ENCODE measurements at places on chromosomes 12 and 14.

DNA sequence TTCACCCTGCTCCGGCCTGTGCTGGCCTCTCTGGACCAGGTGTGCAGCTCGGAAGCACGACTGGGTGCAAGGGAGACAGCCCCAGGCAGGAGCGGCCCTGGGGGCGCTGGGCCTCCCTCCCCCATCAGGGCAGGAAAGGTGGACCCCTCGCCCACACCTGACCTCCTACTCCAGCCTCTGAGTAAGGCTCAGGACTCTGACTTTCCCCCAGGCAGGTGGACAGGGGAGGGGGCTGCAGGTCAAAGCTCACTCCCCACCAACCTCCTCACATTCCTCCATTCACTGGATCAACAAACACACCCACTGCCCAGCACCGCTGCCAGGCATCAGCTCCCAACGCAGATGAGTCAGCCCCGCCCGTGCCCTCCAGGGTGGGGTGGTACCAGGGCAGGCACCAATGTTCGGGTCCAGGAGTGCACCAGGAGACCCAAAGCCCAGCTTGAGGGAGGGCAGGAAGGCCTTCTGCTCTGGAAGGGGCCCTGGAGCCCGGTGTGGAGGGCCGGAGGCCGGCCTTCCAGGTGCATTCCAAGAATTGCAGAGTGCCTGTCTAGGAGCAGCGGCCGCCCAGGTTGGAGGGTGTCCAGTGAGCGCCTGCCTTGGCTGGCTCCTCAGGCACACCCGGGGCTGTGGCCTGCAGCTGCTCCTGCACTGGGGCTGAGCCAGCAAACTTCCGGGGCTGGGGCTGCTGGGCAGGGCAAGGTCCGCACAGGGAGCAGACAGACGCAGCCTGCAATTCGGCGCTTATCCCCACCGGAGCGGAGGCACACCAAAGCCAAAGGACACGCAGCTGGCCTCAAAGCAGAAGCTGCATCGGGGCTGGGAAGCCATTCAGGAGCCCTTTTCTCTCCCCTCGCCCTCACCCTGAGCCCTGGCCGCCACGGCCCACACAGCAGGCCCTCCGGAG is 1.6 kb upstream of the INF2 start:
- DNase-seq: no peak

- peak; percentile 79 for DNase-seq
Measured at GRCh38 chr12:3604748-3605586, 114.0 kb downstream of the PRMT8 start.

DNA sequence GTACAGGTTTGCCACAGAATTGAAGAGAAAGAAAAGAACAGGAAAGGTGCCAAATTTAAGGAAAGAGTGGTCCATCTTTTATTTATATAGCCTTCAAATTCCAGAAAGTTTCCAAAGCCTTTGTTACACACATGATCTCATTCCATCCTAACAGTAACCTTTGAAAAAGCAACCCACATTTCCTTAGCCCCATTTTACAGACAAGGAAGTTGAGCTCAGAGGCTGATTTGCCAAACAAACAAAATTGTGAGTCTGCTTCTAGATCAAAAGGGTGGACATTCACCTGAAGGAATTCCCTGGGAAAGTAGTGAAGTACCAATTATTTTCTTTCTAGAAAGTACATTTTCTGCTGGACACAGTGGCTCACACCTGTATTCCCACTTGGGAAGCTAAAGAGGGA is 32.0 kb downstream of the KICS2 start:
- no peak for DNase-seq

DNA sequence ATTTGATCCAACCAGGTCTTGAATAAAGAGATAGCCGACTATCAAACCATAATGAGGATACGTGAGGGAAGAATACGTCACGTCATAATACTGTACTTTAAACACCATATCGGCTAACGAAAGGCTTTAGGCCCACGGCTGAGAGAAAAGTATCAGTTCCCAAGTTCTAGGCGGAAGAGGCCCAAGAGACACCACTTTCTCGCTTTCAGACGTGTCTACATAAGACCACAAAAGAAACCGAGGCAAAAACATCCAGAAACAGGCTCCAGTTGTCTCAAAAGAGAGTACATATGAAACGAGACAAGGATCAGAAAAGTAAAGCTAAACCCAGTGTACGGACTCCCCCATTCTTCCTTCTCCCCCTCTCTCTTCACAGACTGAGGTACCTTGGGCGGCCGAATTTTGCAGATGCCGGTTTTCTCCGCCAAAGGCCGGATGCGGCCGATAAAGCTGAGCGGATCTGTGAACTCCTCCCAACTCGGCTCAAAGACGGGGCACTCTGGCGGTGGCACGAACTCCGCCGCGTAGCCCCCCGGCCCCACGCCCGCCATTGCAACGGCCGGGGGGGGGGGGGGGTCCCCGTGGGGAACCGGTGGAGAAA is 479 bp downstream of the KDM5A start:
- no peak for DNase-seq

DNA sequence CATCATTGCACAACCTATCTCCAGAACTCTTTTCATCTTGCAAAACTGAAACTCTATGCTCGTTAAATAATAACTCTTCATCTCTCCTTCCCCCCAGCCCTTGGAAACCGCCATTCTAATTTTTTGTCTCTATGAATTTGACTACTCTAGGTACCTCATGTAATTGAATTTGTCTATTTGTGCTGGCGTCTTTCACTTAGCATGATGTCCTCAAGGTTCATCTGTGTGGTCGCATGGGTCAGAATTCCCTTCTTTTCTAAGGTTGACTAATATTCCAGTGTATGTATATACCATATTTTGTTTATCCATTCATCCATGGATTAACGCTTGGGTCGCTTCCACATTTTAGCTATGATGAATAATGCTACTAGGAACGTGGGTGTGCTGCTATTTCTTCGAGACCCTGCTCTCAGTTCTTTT is 80.1 kb downstream of the PLXNC1 start:
- no peak for DNase-seq

GRCh38 chr14:103206836-103207387 is 83.7 kb downstream of the TNFAIP2 start:
- DNase-seq: peak; percentile 70

Data from SK-N-SH (cell line).